ENCODE measurements at places on chromosomes 16 and 17.

- DNase-seq: no peak
These were observed 93.5 kb downstream of the CDYL2 start for GRCh38 chr16:80710918-80711317.

DNA sequence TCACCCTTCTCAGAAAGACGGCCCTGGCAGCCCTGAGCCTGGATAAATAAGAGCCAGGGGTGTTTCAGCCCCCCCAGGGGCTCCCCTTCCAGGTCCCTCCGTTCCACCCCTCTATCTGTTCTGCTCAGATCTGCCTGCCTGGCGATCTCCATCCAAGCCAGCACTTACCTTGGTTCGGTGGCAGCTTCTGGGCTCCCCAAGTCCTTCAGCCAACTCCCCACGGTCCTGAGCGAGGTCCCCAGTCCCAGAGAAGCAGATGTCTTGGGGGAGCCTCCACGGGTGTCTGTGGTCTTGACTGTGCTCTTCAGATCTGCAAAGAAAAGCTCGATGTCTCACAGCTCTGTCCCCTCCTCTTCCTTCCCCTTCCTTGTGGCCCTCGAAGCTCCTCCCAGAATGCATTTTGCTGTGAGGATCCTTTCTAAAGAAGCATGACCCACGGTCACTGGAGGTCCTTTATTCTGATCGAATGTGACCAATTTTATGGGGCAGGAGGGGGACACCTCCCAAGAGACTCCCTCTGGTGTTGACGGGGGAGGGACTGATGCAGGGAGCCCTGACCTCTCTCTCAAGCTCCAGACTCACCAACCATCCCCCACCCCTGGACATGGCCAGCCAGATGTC is at the start of gene PIK3R6:
TSS of gene PIK3R6 (minus strand) at position 314 of the 621 bp plus-strand sequence. CDS start 17,880 bp downstream, outside the sequence.
- DNase-seq: no peak

GRCh38 chr17:80916246-80916645 is 75.4 kb upstream of the CHMP6 start:
- DNase-seq: no peak

DNA sequence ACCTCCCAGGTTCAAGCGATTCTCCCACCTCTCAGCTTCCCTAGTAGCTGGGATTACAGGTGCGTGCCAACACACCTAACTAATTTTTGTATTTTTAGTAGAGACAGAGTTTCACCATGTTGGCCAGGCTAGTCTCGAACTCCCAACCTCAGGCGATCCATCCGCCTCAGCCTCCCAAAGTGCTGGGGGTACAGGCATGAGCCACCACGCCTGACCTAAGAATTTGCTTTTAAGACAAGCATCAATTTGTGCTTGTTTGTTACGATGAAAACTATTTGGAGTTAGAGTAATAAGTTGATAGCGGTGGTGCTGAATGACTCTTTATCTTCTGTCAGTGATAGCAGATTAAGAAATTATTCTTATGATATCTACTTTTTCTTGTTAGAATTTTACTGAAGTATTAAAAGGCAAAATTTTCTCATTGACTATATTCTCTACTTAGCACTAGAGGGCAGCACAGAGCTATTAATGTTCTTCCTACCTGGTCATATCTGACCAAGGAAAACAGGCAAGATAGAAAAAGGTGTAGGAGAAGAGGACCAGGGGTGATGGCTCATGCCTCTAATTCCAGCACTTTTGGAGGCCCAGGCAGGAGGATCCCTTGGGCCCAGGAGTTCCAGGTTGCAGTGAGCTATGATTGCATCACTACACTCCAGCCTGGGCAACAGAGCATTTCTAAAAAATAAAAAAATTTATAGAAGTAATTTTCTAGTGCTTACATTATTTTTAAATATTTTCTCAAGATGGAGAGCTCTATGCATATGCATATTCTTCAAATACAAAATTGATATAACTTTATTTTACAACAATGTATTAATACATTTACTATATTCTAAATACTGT is 24.5 kb downstream of the STXBP4 start:
- no peak for DNase-seq

- DNase-seq: no peak
These were observed 103.1 kb upstream of the DYNLRB2 start for GRCh38 chr16:80437707-80438106.

- no peak for DNase-seq
These were observed 15.5 kb upstream of the IL17C start for GRCh38 chr16:88622866-88623265.

- no peak for DNase-seq
These were observed 714.3 kb downstream of the WWOX start for GRCh38 chr16:78813661-78814311.

DNA sequence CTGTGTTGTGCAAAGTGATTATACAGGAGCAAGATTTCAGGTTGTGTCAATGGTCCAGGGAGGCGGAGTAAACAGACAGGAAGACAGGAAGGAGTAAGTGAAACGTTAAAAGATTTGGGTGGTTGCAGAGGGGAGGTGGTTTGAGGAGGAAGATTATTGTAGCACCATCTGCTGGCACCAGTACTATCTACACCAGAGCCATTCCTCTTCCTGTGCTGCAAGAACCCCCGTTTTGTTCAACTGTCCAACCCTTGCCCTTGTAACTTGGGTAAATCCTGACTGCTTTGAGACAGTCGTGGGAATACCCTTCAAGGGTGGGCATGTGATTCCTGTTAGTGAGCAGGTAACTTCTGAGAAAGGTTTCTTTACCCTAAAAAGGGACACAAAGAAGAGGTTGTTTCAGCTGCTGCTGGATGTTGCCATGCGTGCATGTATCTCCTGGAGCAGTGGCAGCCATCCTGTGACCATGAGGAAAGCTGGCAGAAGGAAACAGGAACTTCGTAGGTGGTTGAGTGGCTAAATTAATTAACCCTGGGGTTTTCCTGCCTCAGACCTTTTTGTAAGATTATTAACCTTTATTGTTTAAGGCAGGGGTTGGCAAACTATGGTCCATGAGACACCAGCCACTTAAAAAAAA is 124.1 kb downstream of the PRKCA start:
- DNase-seq: peak; percentile 28

GRCh38 chr16:65106757-65107156 is 15.1 kb downstream of the CDH11 start:
- no peak for DNase-seq

DNA sequence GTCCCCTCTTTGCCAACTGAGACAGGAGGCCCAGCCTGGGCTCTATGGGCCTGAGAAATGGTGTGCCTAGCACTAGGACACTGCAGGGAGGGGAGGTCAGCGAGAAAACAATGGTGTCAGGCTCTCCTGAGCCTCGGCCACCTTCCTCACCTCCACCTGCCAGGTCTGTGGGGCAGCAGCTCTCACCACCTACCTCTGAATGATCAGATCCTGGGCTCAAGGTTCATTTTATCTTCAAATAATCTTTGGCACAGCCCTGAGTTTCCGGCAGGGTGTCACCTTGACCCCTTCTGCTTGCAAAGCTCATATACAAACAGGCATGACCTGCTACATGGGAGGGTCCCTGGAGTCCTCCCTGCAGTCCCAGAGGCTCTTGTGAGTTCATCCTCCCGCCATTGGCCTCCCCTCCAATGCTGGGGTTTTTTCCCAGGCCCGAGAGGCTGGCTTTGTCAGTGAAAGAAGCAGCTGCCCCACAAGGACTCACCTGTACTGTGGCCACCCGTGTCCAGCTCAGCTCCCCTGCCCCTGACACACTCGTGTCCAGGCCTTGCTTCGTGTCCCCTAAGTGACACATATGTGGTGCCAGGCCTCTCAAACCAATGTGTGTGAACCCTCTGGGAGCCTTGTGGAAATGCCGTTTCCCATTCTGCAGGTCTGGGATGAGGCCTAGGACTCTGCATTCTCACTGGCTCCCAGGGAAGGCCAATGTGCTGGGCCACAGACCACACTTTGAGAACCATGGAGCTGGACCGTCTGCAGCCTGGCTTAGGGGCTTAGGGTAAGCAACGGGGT is 176.8 kb upstream of the CIBAR2 start:
- DNase-seq: no peak

DNA sequence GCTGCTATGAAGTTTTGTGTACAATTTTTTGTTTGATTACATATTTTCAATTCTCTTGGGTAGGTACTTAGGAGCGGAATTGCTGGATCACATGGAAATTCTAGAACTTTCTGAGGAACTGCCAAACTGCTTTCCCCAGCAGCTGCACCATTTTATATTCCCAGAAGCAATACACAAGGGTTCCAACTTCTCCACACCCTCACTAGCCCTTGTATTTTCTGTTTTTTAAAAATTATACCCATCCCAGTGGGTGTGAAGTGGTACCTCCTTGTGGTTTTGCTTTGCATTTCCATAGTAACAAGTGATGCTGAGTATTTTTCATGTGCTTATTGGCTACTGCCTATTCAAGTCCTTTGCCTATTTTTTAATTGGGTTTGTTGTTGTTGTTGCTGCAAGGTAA is 20.9 kb downstream of the NACA2 start:
- no peak for DNase-seq

DNA sequence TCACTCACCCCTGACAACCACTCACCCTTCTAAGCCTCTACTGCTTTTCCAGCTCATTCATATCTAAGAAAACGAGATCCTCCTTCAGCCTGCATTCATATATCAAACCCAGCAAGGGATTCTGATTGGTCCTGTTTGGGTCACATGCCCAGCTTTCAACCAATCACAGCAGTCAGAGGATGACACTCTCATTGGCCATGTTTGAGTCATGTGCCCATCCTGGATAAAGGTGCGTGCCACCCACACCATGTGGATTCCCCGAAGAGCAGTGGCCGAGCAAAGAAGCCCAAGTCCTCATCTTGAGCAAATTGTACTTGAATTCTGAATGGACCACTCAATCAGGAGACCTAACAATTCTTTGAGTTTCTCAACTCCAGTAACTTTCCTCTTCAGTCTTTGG is 45.0 kb downstream of the SCNN1G start:
- no peak for DNase-seq

GRCh38 chr16:63244631-63245030 is 1208.4 kb upstream of the CDH8 start:
- no peak for DNase-seq

DNA sequence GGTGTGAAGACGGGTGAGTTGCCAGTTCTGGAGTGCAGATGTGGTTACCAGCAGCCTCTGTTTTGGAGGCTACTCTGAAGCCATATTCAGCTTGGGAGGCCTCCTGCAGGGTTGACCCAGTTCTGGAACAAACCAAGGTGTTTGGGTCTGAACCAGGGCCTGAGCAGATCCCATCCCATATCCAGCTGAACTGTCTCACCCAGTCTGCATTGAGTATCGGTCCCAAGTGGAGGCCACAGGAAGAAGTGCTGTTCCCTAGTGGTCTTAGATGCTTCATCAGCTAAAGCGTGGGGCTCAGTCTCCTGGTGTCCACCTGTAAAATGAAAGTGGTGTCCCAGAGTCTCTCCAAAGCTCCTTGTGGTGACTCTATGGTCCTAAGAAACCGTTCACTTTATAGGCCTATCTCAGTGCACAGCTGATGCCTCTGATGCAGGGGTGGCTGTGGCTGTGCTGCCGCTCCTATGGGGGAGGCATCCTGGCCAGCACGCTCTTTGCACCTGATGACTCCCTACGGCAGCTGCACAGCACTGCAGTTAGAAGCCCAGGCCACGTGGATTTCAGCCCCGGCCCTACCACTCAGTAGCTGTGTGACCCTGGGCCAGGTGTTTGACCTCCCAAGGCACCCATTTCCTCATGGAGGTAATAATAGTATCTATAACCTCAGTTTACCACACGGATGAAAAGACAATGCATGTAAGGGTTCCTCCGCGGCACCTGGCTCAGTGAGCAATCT is 21.0 kb downstream of the CBX4 start:
- no peak for DNase-seq

- no peak for DNase-seq
These were observed 31.1 kb downstream of the SNN start for GRCh38 chr16:11699234-11699894.

GRCh38 chr17:80861892-80862291 is 129.7 kb upstream of the CHMP6 start:
- no peak for DNase-seq

GRCh38 chr16:67730326-67730725 is 11.2 kb upstream of the GFOD2 start:
- no peak for DNase-seq

DNA sequence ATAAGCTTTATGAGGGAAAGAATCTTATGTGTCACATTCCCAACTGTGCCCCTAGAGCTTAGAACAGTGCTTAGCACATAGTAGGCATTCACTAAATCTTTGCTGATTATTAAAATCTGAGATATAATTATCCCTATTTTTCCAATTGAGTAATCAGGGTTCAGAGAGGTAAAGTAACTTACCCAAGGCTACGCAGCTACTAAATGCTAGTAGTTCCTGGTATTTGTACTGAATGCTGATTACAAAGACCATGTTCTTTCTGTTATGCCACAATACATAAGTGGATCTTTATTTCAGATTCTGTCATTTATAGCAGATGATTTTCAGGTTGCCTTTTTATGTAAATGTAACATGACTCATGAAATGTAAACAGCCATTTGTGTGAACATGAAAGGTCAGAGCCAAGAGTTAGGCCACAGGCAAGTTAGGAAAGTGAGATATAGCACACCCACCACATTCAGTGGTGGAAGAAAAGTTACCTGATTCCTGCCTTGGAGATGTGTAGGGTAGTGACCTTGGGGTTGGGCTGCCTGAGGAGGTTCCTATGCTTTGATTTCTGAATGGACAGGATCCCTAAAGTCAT is 77.2 kb downstream of the FTO start:
- DNase-seq: no peak
